ENCODE measurements at places on chromosomes 7 and 10. TPM values are rescaled to one million over a fixed set of nuclear protein-coding genes. Genes with fewer than 3 reads are reported as not detected.

GRCh38 chr10:133335246-133336117, 1.2 kb downstream of the CALY start:
- DNase-seq = peak; percentile 77

GRCh38 chr7:24978843-24979469, 1.0 kb downstream of the OSBPL3 start:
- DNase-seq = no peak

- peak; percentile 74 for DNase-seq
Measured at GRCh38 chr7:6705959-6706665, 635 bp downstream of the ZNF12 start.

LHPP gene
- 22.9 TPM for polyA plus RNA-seq

MET gene
- polyA plus RNA-seq = 25.3 TPM

All from GM23248 (cell line).